NCI-H460 (cell line): ENCODE measurements at places on chromosomes 13 and 19.

DNA sequence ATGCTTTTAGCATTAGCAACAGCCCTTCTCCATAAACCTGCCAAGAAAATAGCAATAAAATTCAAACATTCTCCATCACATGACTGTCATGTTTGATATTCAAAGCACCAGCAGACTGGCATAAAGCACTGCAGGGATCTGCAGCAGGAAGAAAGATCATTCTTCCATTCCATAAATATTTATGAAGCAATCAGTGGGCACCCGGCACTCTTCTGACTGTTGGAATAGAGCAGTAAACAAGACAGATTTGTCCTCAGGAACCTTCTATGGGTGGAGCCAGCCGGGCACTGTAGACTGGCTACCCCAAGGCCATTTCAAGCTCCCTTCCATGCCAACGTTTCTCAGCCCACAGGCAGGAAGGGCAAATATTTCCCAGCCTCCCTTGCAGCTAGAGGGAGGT is 25.5 kb downstream of the PLA2G4C start:
- no peak for DNase-seq

- DNase-seq: no peak
Observed at GRCh38 chr19:18262917-18263316, 11.3 kb downstream of the IQCN start.

GRCh38 chr13:28867564-28867963 is 47.4 kb downstream of the MTUS2 start:
- no peak for DNase-seq

DNA sequence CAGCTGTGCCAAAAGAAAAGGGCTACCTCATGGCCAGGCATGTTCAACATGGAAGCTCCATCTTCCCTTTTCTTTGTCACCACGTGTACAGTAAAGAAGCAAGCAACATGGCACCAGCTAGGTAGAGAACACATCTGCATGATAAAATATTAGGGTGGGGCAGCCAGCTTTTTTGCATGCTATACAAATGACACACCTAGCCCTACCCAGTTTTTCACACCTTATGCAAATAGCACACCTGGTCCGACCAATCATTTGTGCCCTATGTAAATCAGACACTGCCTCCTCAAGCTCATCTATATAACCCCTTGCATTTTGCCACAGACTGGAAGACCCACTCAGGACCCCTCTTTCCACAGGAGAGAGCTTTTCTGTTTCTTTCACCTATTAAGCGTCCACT is 85.5 kb downstream of the STOML3 start:
- no peak for DNase-seq

- DNase-seq: no peak
Observed at GRCh38 chr13:43766725-43767124, 20.0 kb downstream of the ENOX1 start.

DNA sequence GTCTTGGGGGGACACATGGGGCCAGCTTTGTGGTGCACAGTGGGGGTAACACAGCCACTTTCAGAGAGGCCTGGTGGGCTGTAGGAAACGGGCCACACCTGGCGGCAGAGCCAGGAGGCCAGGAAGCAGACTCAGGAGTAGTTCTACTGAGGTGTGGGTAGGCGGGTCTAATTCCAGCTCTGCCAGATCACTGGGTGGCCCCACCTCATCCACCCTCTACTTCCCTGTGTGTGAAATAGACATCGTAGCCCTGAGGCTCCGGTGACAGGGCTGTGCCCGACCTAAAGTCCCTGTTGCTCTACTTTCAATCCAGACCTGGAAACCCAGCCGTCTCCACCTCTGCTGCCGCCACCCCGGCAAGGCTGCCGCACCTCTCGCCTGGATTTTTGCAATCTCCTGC is 4.0 kb downstream of the NKPD1 start:
- DNase-seq: no peak

- no peak for DNase-seq
Observed at GRCh38 chr13:74443631-74444030, 309.4 kb upstream of the KLF12 start.

GRCh38 chr19:4369109-4369887 is 25.9 kb downstream of the MPND start:
- DNase-seq: no peak

GRCh38 chr19:56097776-56098175 is 23.3 kb downstream of the ZNF787 start:
- no peak for DNase-seq

GRCh38 chr13:45482571-45483173 is 17.9 kb downstream of the COG3 start:
- DNase-seq: no peak

- no peak for DNase-seq
Observed at GRCh38 chr19:33130433-33130832, 1.5 kb upstream of the WDR88 start.
